Stimulated activated CD8-positive, alpha-beta memory T cell treated with anti-CD3 and anti-CD28 coated beads, Interleukin-2, amount 100 ng/mL, for 1 hour (primary cell): ENCODE measurements at places on chromosomes 7 and 10.

DNA sequence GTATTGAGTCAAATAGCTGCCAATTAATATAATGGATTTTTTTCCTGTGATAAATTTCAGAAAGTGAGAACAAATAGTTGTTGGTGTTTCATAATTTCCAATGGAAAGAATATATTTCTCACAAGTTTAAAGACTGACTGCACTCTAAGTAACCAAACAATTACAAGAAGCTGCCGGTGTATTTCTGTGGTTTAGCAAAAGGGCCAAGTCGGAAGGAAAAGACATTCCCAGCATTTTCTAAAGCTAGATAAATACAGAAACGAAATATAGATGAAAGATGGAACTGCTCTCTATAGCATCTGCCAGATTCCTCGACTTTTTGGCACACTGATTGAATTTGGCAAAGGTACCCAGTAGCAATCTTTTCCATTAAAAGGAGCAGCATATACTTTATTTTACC is 92.7 kb upstream of the MKX start:
- DNase-seq: no peak

DNA sequence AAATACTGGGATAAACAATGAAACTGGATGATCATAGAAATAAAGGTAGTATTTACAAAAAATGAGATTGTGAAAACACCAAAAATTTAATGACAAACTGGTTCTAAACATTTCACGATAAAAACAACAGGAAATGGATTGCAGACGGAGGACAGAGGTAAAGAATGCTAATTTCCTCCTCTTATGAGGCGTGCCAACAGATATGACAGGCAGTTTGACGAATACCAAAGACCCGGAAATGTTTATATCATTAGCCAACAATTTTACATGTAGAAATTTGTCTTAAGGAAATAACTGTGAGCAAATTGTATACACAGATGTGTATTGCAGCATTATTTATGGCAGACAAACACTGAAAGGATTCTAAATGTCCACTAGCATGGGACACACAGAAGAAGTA is 162.0 kb upstream of the MGMT start:
- no peak for DNase-seq

- no peak for DNase-seq
These were observed 126.7 kb upstream of the C1QL3 start for GRCh38 chr10:16648366-16648765.

DNA sequence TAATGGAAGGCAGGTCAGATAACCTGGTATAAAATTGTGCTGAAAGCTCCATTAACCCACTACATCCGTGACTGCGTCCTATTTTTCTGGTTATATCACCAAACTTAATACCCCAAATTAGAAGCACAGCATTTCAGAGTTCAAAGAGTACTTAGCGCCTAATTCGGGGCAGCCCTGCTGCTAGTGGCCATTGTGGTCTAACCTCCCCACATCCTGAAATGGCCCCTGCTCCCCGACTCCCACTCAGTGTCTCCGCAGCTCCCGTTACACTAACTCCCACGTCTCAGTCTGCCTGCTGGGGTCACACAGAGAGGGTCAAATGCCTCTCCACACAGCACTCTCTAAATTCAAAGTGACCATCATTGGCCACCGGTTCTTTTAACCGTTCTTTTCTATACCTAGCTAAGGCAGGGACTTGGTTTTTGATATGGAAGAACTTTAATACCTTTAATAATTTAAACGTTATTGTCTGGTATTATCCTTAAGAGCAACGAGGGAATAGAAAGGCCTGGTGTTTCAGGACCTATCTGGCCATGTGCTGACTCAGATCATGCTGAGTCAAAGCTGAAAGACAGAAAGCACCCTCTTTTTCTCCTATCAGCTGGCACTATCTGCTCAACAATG is 117.1 kb downstream of the KMT2E start:
- DNase-seq: no peak

- DNase-seq: no peak
These were observed 112.8 kb upstream of the CARD11 start for GRCh38 chr7:3156508-3156907.

- DNase-seq: no peak
These were observed 27.3 kb downstream of the RALA start for GRCh38 chr7:39650676-39651075.

DNA sequence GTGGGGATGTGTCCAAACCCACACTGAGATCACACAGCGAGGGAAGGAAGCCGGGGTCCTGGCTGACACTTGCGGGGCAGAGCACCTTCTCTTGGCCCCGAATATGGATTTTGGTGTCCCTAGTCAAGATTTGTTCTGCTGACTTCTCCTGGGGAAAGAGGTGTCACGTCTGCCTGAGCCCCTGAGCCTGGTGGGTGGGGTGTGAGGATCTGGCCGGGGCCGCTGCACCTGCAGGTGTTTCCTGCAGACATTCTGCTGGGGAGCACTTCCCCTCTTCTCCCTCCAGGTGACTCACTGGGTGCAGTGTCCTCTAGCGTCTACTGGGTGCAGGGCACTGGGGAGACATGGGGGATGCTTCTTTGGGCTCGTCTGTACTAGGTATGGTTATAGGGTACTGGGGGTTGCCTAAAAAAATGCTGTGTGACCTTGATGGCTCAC is 99.2 kb downstream of the GRK5 start:
- DNase-seq: peak; percentile 58

GRCh38 chr7:150799741-150800580 is at the start of gene TMEM176B:
TMEM176B (minus strand) TSS chr7:150800364; CDS start chr7:150796569, 3,795 bp downstream.
- no peak for DNase-seq

DNA sequence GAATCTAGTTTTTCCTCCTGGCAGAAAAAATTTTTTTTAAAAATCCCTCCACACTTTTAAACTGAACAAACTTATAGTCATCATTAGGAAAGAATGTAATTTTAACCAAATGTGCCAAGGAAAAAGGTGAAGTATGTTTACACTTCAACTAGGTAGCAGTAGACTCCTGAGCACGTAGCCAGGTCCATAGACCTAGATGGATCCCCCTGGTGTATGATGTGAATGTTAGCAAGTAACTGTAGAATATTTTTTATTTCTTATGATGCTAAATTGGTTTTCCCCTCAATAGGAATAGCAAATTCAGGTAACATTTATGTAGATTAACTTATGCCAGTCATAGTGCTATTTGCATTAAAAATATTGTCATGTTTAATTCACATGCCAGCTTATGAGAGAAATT is 19.6 kb downstream of the CABCOCO1 start:
- DNase-seq: no peak

DNA sequence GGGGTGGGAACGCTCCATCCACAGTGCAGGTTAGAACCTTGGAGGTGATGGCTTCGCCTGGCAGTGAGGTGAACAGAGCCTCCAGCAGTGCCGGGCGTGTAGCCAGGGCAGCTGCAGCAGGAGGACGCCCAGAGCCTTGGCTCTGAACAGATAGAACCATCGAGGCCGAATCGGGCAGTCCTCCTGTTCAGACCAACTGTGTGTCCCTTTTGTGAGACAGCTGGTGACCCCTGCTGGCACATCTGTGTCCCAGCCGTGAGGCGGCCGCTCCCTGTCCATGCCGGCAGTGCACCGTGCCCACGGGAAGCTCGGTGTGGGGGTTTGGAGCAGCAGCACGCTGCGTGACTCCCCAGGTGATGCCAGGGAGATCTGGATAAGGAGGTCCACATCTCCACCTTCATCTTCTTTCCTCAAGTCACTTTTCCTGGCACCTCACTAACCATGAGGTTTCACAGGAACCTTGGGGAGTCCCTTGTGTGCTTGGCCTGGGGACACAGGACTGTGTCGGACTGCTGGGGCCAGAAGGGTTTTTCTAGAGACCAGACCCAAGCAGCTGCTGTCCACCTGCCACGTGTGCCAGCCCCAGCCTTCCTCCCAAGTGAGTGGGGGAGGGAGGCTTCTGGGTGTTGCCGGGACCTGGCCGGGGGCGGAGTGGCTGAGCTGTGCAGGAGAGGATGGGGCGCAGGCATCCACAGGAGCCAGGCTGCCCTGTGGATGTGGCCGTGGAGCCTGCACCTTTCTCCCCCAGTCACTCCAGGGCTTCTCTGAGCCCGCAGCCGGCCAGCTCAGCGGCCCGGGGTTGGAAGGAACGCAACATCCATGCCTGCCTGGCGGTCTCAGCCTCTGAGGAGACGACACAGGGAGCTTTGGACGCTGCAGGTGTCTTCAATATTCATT is 69.4 kb downstream of the DNAJB6 start:
- DNase-seq: no peak

- no peak for DNase-seq
These were observed 27.0 kb upstream of the FRAT2 start for GRCh38 chr10:97361537-97361901.

DNA sequence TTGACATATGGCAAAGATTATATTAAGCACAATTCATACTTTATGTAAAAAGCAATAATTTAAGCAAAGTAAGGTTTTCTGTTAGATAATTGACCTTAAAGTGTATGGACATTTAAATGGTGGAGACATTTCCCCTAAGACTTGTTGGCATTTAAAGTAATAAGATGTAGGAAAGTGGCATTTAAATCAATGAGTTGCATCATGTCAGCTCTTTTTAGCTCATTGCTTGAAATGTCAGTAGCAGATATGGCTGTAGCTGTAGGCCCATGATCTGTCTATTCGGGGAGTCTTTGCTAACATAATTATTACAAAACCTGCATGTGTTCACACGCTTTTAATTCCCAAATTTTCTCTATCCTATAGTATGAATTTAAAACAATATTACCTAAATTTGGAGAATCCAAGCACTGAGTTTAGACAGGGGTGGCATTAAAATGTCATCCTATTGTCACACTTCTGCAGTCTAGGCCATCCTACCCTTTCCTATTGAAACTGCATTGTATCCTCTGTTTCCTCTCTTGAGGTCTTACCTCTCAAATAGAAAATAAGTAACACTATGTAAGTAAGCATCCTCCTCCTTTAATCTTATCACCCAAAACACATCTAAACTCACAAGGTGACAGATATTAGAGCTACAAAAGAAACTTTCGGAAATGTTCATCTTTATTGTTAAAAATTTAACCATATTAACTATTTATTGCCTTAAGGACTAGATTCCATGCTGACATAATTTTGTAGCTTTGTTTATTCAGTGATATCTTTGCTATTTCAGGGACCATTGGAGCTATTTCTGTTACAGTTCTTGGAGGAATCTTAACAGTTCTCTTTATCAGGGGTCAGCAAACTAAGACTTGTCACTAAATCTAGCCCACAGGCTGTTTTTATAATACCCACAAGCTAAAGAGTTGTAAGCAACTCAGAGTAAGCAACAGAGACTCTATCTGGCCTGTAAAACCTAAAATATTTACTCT is 91.2 kb downstream of the LCOR start:
- DNase-seq: no peak

DNA sequence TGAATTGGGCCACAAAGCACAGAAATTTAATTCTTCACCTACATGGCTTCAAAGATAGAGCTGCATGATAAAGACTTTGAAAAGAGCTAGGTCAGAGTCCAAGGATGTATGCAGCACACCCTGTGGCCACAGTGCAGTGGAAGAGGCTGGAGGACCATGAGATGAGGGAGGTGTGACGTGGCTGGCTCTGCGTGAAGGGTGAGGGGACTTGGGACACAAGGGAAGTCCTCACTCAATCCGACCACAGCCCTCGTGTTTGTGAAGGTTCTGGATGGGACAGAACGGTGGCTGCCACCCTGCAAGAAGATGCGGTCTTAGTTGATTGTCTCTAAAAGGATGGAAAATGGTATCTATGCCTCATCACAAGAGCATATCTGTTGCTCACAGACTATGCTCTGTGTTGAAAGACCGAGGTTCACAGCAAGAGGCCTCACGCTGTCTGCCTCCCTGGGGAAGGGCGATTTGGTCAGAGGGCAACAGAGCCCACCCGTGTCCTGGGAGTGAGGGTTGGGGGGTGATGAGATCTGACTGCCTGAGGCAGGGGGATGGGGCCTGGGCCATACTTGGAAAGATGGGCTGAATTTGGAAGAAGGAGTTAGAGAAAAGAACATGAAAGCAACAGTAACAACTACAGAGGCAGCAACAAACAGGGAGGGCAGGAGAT is 174.4 kb upstream of the SHH start:
- no peak for DNase-seq

GRCh38 chr10:132366006-132366405 is 31.0 kb upstream of the PWWP2B start:
- DNase-seq: no peak

DNA sequence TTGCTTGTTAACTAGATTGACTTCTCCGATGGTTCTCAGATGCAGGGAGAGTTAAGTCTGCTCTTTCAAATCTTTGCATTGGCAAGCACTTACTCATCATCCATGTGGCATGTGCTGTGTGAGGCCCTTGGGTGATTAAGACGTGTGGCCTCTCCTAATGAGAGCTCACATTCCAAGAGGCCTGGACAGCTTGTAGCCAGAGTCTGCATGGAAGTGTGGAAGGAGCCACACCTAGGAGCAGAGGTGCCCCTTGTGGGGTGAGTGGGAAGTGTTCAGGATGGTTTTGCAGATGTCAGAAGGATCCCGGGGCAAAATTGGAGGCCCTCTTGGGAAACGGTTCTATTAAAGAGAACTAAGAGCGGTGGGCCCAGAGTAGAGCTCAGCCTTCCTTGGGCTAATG is 225.9 kb downstream of the PAXIP1 start:
- no peak for DNase-seq

- no peak for DNase-seq
These were observed 55.4 kb downstream of the EEPD1 start for GRCh38 chr7:36208426-36208825.

- DNase-seq: no peak
These were observed 867.0 kb upstream of the SORCS1 start for GRCh38 chr10:108031505-108031904.

GRCh38 chr10:75620356-75620755 is 188.9 kb downstream of the LRMDA start:
- DNase-seq: no peak

DNA sequence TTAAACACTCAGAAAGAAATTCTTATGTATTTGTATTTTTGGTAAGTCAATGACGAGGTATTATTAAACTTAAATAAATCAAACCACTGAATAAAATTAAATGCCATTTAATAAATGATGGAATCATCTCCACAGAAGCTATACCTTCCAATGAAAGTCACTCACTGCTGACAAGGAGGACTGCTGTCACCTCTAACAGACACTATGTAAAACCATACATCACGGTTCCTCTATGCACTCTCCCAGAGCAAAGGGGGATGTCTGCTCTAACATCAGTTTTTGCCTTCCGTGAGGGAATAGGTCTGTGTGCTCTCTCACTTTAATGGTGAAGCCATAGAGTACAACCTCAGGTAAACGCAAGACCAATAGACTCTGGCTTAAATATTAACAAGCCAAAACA is 99.7 kb upstream of the DDC start:
- no peak for DNase-seq

- no peak for DNase-seq
These were observed 316.5 kb upstream of the ZMIZ1 start for GRCh38 chr10:78752221-78752620.

DNA sequence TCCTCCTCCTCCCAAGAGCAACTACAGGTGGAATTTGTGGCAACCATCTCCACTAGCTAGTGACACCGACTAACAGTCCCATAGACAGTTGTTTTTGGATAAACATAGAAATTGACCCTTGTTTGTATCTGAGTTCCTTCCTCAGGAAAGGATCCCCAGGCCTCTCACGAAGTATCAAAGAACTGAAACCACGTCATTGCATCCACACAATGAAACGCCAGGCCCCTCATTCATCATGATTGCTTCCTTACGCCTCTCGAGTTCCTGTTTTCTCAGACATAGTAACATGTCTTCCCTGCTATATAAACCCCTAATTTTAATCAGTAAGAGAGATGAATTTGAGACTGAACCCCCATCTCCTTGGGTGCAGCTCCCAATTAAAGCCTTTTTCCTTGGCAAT is 18.1 kb downstream of the SLC35G1 start:
- DNase-seq: no peak
